HTR-8/SVneo (cell line): ENCODE measurements at places on chromosomes 1 and 21.

- no peak for DNase-seq
Measured at GRCh38 chr1:223514644-223515043, 121.4 kb downstream of the CCDC185 start.

GRCh38 chr1:247500865-247501264 lies 35.4 kb downstream of the OR2C3 start:
- no peak for DNase-seq

DNA sequence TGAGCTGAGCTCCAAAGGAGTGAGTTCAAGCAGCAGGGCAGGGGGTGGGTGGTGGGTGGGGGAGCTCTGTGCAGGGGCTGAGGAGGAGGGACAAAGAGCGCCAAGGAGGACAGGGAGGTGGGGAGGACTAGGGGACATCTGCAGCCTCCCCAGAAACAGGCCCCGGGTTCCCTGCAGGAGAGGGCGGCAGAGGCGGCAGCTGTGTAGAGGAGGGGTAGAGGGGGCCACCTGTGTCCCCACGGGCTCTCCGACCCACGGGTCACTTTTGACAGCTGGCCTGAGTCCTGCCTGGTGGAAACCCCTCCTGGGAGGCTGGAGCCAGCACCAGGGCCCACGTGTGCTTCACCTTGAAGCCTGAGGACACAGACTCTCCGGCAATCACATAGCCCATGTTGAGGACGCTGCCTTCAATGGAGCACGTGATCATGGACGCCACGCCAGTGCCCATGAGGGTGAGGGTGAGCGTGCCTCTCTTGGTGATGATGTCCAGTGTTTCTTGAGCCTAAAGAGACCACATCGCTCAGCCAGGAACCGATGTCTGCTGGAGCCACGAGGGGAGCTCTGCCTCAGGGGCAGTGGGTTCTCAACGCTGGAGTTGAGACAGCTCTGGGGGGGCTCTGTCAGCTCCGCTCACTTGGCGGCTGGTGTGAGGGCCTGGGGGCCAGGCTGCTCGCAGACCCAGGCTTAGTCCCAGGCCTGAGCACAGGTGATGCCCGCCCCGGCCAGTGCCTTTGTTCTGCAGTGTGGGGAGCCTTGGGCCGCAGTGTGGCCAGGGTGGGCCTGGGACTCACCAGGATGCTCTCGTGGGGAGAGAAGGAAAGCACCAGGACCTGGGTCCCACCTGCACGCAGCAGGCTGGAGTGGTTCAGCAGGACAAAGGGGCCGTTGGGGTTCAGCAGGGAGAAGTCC lies 6.6 kb upstream of the TMEM52 start:
- no peak for DNase-seq

DNA sequence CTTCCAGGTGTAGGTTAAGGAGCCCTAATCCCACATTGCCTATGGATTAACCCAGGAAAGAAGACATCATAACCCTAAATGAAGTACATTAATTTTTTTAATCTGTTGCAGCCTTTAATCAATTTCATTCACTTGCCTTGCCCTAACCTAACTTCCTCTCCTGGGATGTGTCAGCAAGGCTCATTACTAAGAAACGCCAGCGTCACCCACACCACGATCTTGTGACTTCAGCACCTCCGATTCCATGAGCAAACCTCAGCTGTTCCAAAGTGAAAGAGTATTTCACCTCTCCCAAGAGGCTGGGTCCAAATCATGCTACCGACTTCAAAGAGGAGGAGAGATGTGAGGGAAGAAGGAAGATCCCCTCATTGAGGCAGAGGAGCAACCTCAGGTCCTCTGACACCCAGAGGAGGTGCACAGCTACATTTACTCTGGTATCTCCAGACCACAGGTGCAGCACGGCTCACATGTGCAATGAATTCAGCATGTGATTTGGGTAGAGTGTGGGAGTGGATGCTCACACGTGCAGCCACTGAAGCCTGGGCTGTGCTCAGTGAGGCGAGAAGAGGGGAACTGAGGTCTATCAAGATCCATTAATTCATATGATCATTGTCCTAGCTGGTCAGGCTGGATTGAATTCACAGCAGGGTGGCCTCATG lies 134.1 kb downstream of the SLC30A10 start:
- DNase-seq = no peak

- DNase-seq = no peak
Measured at GRCh38 chr1:117188170-117188815, 22.4 kb downstream of the VTCN1 start.

GRCh38 chr1:41461790-41462679 lies 22.4 kb downstream of the EDN2 start:
- no peak for DNase-seq

DNA sequence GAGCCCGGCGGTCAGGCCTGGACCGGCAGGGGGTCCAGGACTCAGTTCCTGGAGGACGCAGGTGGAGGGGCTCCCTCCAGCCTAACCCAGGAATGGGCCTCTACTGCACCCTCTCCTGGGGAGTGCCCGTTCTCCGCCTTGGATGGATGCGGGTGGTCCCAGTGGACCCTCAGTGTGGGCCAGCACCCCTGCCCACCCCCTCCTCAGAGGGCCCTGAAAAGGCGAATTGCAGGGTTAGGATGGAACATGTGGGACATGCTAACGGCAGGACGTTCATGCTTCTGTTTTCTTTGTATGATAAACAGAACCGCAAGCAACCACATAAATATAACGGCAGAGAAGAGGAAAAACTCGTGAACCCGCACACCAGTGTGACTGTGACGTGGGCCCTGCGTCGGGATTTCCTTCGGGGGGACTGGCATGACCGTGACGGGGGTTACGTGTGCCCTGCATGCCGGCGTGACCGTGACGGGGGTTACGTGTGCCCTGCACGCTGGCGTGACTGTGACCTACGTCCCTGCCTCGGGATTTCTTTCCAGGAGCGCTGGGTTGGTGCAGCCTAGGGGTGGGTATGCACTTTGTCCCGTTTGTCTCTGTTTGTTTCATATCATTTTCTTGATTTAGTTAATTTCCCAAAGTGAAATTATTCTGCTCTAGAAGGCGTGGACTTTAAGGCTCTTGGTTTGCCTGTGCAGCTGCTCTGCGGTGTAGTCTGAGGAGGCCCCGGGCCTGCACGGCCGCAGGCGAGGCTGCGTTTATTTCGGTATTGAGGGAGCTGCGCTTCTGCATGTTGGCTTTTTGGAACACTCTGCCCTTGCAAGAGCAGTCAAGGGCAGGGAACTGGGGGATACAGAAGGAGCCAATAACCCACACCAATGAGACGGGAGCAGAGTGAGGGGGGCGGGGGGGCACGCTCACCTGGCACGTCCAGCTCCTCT lies 3.1 kb downstream of the FTCD start:
- no peak for DNase-seq

GRCh38 chr1:40760984-40761383 lies 22.6 kb upstream of the KCNQ4 start:
- DNase-seq = no peak

DNA sequence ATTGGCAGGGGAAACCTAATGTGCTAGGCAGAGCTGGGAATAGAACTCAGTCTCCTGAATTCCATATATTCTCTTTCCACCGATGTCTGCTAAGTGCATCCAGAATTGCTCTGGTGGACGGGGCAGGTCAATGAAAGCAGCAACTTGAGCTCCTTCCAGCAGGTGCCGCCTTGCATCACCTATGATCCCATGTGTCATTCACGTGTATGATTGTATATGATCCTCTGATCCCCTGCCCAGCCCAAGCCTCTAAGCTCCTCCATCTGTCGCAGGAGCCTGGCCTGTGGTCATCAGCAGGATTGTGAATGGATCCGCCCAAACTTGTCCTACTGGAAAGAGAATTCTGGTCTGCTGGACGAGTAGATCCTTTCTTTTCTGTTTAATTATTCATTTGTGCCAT lies 13.1 kb downstream of the ACTA1 start:
- DNase-seq = no peak

- no peak for DNase-seq
Measured at GRCh38 chr1:201214886-201215285, 24.3 kb downstream of the IGFN1 start.

GRCh38 chr1:243848858-243849420 lies 1.1 kb downstream of the AKT3 start:
- DNase-seq = peak; percentile 32

DNA sequence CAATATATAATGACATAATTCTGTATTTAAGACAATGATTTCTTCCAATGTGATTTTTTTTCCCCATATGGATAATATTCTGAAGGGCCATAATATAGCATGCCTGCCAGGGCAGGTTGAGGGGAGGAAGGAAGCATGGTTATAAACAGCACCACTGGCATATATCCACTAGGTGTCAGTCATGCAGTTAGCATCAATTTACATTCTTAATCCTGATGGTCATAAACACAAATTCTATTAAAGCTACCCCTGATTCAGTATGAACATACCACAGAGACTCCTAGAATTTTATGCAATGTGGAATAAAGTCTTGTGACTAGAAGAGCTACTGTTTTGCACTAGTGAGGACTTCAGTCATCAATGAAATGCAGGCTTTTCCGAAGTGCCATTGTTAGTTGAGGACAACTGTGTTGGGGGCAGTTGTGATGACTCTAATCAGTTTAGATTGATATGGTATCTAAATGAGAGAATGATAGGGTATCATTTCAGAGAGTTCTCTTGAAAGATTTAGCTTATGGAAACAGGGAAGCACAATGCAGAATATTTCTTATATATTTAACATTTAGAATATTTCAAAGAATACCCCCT lies 342.7 kb upstream of the NR5A2 start:
- peak; percentile 49 for DNase-seq

- no peak for DNase-seq
Measured at GRCh38 chr1:230790026-230790425, 42.8 kb downstream of the CAPN9 start.

DNA sequence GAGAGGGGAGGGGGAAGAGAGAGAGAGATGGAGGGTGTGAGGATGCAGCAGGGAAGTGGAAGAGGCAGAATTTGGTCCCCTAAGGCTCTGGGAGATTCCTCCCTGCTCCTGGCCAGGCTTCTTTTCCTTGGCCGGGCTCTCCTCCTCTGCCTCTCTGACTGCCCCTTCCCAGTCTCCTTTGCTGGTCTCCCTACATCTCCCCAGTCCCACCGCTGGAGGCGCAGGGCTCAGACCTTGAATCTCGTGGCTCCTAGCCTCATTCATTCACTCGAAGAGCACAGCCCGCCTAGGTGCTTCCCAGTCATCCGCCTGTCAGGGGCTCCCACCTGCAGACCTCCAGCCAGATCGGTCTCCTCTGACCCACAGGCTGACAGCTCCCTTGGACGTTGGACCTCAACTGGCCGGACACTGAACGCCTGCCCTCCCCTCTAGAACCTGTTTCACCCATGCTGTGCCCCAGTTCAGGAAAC lies 76.5 kb downstream of the VWA5B1 start:
- peak; percentile 30 for DNase-seq

DNA sequence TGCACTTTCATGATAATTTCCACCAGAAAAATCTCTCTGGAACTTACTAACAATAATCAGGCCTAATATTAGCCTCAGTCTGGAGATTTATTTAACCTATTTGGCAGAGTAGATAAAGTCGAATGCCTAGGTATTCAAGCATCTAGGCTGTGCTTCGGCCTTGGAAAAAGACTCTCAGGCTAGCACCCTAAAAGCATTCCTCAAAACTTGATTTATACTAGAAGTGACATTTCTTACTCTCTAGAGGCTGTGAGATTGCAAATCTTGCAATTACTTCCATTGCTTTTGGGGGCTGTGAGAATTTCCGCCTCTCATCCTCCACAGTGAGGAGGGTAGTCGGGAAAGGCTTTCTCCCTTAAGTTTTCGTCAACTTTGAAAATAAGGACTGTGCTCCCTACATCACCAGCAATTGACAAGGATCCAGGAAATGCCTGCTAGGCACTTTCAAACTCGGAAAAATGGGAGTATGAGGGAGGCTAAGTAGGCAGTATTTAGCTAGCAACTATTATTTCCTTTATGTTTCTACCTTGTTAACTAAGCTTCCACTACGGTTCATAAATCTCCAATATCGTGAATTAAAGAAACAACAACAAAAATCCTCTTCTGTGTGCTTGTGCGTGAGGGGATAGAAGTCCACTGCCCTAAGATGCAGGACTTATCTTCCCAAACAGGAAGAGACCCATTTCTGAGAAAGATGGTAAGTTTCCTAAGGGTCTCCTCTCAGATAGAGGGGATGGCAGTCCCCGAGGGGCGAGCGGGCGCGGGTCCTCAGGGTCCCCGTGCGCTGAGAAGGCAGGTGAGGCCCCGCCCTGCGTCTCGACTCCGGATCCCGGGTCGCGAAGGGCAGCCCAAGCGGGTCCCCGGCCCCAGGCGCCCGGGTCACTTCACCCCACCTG lies 1.1 kb upstream of the LMO4 start:
- DNase-seq = no peak

DNA sequence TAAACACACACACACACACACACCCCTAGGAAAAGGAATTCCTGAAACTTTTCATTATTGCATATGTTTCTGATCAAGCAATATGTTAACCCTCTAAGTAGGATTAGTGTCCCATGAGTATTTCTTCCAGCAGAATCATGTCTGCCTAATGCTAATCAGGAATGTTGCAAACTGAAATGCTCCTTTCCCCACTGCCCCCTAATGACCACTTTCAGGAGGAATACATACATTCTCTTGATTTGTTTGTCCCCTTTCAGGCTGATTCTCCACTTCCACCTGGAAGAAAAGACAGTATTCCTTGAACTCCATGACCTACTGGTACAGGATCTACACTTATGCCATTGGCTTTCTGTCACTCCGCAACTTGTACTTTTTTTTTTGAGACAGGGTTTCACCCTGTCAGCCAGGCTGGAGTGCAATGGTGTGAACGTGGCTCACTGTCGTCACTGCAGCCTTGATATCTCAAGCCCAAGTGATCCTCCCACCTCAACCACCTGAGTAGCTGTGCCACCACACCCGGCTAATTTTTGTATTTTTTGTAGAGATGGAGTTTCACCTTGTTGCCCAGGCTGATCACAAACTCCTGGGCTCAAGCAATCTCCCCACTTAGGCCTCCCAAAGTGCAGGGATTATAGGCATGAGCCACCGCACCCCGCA lies 56.7 kb downstream of the LRIG2 start:
- no peak for DNase-seq

DNA sequence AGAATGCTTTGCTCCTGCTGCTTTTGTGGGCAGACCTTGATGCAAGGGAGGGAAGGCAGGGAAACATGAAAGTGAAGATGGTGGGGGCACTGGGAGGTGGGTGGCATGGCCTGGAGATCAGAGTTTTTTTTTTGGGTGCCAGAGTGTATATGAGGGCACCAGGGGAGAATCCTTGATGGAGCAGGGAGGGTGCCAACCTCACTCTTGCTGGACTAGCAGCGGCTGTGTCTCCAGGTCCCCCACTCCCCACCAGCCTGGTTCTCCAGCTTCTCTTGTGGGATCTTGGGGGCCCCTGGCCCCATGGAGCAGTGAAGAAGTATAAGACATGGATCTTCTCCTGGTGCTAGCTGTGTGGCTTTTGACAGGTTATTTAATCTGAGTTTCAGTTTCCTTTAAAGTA lies 13.5 kb upstream of the PRELP start:
- no peak for DNase-seq

DNA sequence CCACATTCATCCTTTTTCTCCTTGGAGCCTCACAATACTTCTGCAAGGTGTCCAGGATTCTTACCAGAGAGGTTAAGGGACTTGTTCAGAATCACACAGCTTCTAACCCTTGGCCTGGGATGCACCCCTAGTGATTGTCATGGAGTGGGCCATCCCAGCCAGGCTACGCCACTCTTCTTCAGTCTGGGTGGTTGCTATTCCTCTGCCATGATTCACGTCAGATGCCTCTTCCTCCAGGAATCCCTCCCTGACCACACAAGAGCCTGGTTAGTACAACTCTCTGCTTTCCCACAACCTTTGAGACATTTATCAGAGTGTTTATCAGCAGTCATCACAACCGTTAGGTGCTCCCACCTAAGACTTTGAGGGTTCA lies 121.8 kb downstream of the EPHB2 start:
- DNase-seq = no peak

GRCh38 chr1:167121375-167122120 lies 27.7 kb downstream of the STYXL2 start:
- no peak for DNase-seq

GRCh38 chr1:203131548-203132200 lies 4.1 kb downstream of the ADORA1 start:
- no peak for DNase-seq
